ENCODE measurements at places on chromosomes 6 and 20.
A peak's percentile ranks its signal among the peaks of the same experiment; 100 is the strongest.

GRCh38 chr6:138405816-138406413, 1.9 kb downstream of the HEBP2 start:
- no peak for DNase-seq

DNA sequence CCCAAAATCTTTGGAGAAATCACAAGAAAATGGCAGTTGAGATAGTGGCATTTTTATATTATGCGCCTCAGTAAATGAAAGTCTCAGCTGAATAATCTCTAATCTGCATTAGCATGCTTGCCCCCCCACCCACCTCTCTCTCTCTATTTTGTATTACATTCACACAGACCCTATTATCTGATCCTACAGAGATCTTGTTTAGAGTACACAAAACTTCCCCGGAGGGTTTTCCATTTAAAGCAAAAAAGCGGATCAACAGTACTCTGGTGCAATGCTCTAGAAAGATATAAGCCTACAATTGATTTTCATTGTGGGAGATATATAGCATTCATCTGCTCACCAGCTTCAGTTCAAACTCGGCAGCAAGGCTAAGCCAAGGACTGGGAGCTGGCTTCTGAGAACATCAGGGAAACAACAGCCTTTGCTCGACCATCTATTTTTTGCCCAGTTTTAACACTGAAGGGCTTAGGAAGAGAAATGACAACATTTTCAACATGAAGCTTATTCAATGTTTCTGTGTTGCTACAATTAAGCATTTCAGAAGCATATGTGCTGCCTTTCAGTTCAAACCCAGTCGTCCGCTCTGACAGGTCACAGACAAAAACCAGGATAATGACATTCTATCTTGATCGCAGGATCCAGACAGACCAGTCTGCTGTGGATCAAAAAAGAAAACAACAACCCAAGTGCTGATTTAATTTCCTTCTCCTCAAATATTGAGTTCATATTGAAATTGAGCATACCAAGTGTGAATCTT, 137.6 kb upstream of the ATXN1 start:
- no peak for DNase-seq

GRCh38 chr20:52062452-52063209, 128.9 kb downstream of the ZFP64 start:
- no peak for DNase-seq

DNA sequence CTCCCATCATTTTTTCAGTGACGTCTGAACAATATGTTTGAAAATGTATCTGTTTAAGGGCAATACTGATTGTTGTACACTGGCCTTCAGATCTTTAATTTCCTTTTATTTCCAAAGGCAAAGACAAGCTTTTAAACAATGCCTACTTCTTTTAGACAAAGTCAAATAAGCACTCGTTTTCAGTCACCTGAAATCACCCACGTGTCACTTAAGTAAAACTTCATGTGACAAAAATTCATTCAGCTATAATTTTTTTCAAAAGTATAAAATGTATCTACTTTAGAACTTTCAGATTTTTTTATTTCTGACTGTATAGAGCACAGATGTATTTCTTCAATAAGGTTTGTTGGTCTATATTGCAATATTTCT, 113.5 kb upstream of the BEND6 start:
- DNase-seq: no peak

DNA sequence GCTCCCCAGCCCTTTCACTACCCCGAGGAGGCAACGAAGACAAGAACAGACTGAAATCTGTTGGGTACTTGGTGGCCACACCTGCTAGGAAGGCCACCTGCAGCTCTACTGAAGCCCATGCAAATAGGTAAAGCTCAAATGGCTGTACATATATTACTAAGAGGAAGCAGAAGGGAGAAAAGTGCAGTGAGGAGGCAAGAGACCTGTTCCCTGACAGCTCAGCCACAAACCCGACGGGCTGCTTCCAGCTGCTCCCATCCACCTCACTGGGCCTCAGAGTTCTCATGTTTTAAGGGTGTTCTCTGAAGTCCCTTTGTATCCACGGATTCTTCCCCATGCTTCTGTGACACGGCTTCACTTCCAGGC, 24.6 kb downstream of the TRAM2 start:
- no peak for DNase-seq

GRCh38 chr6:144064402-144065212, 30.8 kb downstream of the SF3B5 start:
- DNase-seq: no peak

DNA sequence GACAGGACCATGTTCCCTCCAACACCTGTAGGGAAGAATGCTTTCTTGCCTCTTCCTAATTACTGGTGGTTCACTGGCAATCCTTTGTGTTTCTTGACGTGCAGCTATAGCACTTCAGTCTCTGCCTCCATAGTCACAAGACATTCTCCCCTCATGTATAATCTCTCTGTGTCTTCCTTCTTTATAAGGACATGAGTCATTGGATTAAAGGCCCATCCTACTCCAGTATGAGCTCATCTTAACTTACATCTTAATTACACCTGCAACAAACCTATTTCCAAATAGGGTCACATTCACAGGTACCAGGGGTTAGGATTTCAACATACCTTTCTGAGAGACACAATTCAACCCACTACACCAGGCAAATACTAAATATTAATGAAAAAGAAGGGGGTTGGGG, 213.6 kb downstream of the RNGTT start:
- peak; percentile 24 for DNase-seq

GRCh38 chr6:15456422-15456821, 206.4 kb downstream of the DTNBP1 start:
- peak; percentile 22 for DNase-seq

- peak; percentile 88 for DNase-seq
Measured at GRCh38 chr6:90574610-90575009, 12.3 kb downstream of the MAP3K7 start.

DNA sequence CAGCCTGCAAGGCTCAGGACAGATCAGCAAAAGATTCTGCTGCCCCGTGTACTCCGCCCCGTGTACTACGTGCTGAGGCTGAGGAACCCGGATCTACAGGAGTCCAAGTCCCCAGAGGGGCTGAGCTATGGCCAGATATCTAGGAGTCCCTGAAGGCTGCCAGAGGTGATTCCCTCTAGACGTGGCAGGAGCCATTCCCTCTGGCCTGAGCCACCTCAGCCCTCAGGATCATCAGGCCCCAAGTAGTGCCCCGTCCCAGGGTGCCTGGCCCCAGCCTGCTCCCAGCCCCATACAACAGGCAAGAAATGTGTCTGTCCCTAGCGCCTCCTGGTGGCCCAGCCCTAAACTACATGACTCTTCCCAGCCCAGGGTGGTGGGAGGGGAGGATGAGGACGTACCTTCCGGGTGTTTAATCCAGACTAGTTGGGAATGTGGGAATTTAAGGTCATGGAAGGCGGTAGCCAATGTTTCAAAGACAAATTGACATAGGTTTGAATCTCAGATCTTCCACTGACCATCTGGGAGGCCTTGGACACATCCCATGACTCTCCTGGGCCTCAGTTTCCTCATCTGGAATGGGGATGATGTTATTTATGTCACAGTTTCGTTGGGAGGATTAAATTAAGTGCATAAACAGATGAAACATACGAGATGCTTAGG, 49.4 kb upstream of the PTPN1 start:
- peak; percentile 65 for DNase-seq

GRCh38 chr20:63238514-63239125, 2.9 kb downstream of the BIRC7 start:
- DNase-seq: no peak

Data from iris pigment epithelial cell (primary cell).